ENCODE measurements at places on chromosomes 1 and 21. TPM values are rescaled to one million over a fixed set of nuclear protein-coding genes. Genes with fewer than 3 reads are reported as not detected.

GRCh38 chr1:159211331-159212136 is 6.9 kb downstream of the ACKR1 start:
- DNase-seq: peak; percentile 43

Gene RNF223
- total RNA-seq: not detected

GRCh38 chr1:226697151-226697928 is 41.7 kb downstream of the ITPKB start:
- DNase-seq: no peak

GRCh38 chr1:189499736-189500135 is 977.9 kb downstream of the BRINP3 start:
- DNase-seq: no peak

All from naive thymus-derived CD8-positive, alpha-beta T cell (primary cell).